ELR (cell line): ENCODE measurements at places on chromosomes 13 and 19.

GRCh38 chr13:32316501-32316900 is 1.2 kb downstream of the BRCA2 start:
- DNase-seq, result peak; percentile 13

GRCh38 chr13:32214071-32214470 is 101.1 kb downstream of the ZAR1L start:
- DNase-seq, result no peak

- DNase-seq, result no peak
These were observed 35.5 kb upstream of the LDLR start for GRCh38 chr19:11053817-11054195.

DNA sequence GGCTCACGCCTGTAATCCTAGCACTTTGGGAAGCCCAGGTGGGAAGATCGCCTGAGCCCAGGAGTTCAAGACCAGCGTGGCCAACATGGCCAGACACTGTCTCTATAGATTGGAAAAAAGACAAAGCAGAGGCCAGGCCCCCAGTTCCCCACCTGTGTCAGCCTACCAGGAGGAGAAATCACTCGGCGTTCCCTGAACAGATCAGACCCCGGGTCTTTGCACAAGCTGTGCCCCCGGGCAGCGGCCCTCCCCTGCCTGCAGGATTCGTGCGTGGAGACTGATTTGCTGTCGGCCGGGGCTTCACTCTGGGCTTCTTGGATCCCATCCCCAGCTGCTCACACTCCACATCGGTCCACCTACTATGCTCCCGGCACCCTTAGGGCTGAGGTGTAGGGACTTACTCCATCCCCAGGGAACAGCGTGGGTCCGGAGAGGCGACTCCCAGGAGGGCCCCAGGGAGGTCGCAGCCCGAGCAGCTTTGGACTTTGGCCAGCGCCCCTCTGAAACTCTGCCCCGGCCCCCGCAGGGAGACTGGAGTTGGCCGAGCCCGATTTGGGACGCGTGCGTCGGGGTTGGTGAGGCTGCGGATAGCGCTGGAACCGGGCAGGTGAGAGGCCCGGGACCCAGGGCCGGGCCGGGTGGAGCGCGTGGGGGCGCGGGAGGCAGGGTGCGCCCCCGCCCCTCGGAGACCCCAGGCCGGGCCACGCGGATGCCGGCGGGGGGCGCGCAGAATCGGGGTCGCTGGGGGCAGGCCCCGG is 515 bp upstream of the EFNA2 start:
- DNase-seq, result no peak

GRCh38 chr13:113849546-113849945 is 14.3 kb downstream of the GAS6 start:
- DNase-seq, result peak; percentile 69

DNA sequence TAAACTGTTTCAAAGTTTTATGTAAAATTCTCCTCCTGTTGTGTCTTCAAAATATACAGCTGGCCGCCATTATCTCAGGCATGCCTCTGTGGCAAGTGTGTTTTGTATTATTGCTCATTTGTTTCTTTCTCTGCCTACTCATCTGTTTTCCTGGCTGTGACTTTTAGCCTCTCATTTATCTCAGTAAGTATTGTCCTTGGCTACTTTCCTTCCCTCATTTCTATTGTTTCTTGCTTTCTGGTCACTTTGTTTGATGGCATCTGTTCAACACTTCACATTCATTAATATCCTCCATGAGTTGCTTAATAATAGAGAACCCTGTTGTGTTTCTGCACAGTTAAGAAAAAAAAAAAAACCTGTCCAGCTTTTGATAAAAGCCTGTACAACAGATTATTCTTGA is 869.4 kb downstream of the PCDH17 start:
- DNase-seq, result no peak
